ENCODE measurements at places on chromosomes 2 and 18.
A peak's percentile ranks its signal among the peaks of the same experiment; 100 is the strongest.

GRCh38 chr2:9162841-9163240 is 43.8 kb upstream of the ASAP2 start:
- DNase-seq, result no peak

DNA sequence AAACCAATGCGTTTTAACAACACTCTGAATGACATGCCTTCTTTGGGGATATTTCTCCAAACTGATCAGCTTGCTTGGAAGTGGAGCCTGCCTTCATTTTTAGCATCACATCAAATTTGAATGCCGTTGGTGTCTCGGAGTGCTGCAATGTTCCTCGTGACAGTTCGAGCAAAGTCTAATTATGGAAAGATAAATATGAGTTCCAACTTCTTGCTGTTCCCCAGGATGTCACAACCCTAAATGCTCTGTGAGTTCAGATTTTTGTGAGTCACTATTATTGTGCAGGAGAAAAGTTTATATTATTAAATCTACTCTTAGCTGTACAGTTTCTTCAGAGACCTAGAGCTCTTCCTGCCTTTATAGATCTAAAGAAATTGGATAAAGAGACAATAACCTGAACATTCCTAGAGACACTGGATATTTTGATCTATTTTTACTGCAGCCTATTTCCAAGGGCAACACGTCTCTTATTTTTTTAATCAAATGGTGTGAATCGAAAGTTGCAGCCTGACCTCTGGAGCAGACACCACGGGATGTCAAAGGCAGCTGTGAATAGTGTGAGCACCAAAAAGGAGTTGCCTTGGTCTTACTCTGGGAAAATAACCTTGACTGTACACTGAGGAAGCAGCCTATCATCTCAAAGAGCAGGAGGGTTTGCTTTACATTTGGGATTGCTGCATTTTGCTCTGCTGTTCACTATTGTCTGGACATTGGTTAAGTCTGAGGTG is 330.1 kb downstream of the TDRD15 start:
- no peak for DNase-seq

- no peak for DNase-seq
These were observed 419.6 kb downstream of the NRXN1 start for GRCh38 chr2:50612306-50612705.

DNA sequence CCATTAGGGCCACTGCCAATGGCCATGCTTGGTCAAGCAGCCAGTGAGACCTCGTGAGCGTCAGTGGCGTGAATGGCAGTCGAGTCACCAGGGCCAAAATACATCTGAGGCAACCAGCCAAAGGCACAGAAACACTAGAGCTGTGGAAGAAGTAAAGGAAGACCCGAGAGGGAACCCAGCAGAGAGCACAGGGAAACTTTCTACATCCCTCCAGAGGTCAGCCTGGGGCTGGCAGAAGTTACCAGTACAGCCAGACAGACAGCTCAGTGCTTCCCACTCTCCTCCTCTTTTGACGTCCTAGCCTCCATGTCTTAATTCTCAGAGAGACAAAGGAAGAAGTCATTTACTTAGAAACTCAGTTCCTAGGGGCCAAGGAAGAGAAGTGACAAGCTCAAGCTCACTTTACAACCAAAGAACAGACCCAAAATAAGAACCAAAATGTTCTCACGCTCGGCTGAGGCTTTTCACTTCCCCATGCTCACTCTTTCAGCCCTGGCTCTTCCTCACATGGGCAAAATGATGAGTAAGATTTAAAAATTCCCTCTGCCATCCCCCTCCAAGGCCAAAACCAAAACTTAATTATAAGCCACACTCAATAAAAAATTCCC is 8.7 kb downstream of the CYRIA start:
- no peak for DNase-seq

DNA sequence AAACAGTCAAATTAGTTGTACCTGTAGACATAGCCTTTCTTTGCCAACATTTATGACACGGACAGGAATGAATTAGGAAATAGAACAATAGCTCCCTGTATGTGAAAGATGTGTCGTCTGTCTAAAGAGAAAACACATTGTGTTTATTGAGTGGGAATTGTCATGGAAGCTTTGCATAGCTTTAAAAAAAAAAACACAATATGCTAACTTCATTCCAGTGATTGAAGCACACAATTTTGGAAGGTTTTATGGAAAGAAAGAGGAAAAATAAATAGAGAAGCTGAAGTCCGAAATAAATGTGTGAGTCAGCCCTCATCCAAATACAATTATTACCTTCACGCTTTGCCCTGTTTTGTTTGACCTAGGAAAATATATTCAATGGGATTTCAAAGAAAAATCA is 1095.7 kb downstream of the TSN start:
- DNase-seq, result no peak

- DNase-seq, result no peak
These were observed 105.5 kb upstream of the DTNA start for GRCh38 chr18:34604591-34604990.

- DNase-seq, result no peak
These were observed 25.9 kb downstream of the SIGLEC15 start for GRCh38 chr18:45851161-45851925.

DNA sequence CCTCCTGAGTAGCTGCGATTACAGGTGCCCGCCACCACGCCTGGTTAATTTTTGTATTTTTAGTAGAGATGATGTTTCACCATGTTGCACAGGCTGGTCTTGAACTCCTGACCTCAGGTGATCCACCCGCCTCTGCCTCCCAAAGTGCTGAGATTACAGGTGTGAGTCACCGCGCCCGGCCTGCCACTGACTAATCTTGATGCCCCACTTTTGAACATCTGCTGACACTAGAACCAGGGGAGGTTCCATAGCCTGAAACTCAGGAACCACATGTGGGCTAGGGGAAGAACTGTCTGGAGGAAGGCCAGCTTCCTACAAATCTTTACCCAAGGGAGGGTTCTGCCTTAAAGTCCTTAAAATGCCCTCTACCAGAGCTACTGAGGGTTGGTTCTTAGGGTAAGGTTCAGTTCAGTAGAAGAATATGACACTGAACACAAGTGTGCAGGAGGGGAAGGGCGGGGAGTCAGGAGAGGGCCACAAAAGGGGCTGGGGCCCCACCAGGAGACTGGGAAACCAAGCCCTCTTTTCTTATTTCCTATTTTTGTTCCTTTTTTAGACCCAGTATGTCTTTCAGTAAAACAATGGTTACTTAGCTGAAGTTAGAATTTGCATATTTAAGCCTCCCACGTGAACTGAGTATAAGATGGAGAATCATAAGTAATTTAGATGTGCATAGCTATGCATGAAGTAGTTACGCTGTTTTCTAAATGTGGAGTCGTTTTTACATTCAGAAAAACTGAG is 6.3 kb upstream of the RAB31 start:
- no peak for DNase-seq

- no peak for DNase-seq
These were observed 49.8 kb upstream of the ANKRD62 start for GRCh38 chr18:12043811-12044210.

- DNase-seq, result no peak
These were observed 50.9 kb downstream of the CACNB4 start for GRCh38 chr2:152047824-152048471.

- DNase-seq, result no peak
These were observed 54.2 kb upstream of the FMNL2 start for GRCh38 chr2:152280780-152281179.

DNA sequence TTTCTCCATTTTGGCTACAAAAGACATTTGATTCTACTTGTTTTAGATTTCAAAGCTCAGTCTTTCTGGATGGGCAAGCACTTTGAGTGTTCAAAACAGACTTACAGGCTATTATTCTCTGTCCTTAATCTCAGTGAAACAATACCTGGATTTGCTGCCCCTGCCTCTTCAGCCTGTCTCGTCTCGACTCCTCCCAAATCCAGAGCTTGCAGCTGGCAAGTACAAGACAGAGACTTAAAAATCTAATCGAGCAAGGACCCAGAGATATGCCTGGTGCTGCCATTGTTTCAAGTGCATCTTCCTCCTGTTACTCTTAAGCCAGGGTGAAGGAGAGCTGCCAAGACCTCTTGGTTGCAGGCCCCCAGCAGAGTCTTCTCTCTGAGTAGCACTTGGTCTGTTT is 59.2 kb downstream of the LRRC30 start:
- no peak for DNase-seq

DNA sequence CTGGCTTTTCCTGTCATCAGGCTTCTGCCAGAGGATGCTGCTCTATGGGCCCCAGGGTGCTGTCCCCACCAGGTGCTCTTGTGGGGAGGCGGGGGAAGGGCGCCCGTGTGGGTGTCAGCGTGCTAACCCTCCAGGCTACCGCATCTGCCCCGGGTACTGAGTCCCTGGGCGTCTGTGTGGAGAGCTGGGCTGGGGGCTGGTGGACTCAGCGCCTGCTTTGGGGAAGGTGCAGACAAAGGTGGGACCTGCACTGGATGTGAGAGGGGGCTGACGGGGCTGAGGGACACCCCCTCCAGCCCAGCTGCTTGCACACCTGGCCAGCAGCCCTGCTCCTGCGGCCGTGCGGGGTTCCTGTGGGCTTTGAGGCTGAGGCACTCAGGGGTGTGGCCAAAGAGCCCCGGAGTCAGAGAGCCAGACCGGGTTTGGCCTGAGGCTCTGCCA is 120.7 kb upstream of the PXDN start:
- DNase-seq, result no peak

- no peak for DNase-seq
These were observed 357.6 kb downstream of the DSC3 start for GRCh38 chr18:30684825-30685481.

DNA sequence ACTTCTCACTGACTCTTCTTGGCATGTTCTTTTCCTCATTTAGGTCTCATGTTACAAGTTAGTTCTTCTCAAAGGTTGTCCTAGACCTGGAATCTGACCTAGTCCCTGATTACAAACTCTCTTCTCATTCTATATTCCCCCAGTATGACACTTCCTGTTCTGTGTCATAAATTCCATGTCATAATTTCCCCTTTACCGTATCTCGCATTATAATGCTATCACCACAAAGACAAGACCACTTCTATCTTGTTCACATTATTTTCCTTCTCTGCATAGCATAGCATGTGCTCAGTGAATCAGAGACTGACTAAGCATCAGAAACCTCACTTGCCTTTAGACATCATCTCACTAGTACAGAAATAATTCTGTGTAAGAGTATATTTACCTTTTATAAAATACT is 63.6 kb upstream of the CAVIN2 start:
- DNase-seq, result peak; percentile 90

Measured in fibroblast of skin of right biceps (primary cell).